ENCODE measurements at places on chromosomes 4 and X.

DNA sequence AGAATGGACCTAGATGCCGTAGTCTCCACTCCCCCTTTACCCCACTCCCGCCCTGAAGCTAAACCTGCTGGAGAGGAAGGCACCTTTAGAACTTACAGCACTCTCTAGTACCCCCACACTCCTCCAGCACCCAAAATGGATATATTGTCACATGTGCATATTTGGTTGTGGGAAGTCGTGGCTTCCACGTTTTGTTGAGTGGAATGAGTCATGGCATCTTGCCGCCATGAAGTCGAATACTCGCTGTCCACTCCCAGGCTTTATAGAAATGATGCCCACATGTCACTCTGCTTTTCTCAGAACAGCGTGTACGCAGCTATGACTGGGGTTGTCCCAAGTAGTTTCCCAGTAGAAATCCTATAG lies 545 bp downstream of the ABCE1 start:
- no peak for DNase-seq

DNA sequence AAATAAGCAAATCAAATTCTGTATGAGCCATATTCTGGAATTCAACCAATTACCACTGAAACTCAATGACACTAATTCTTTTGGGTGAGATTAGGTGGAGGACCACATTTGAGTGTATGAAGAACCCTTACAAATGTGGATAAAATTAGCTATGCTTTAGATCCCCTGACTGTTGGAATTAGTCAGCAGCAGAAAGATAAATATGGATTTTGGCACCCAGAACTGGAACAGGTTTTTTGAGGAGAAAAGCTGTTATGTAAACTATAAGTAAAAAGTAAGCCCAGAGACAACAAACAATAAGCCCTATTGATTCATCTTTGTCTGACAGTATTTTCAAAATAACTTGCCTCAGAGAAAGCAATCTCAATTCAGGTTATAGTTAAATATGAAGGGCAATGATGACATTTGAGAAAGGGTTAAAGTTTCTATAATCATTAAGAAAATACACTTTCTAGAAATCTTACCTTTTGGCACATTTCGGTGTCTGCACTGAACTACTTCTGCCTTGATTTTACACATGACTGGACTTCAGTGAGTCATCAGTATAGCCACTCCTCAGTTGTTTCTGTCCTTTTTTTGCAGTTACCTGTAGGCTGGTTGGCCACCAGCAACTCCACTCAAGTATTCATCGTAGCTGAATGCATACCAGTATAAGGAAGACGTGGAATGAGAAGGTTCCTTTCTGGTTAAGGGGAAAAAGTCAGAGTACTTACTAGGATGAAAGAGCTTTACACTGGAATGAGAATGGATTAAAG lies 80.0 kb downstream of the KCTD8 start:
- no peak for DNase-seq

- no peak for DNase-seq
Measured at GRCh38 chr4:42637867-42638266, 19.0 kb downstream of the ATP8A1 start.

- no peak for DNase-seq
Measured at GRCh38 chr4:76211769-76212708, 1.6 kb downstream of the SCARB2 start.

- DNase-seq, result no peak
Measured at GRCh38 chrX:1502241-1502640, 34.7 kb downstream of the P2RY8 start.

DNA sequence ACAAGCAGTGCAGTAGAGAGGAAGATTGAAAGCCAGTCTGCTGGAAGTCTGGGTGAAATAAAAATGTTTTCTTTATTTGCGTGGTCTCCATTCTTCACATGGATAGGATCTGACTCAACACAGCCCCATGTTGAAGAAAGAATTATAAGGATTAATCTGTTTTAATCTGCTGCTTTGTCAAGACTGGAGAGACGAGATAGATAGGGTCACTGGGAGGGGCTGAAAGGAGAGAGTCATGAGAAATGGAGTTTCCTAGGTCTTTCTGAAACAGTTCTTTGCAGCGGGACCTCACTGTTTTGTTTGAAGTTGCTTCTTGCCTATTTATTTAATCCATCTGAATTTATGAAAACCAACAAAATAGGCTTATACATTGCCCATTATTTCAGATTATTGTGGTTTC lies 32.4 kb upstream of the RHOH start:
- no peak for DNase-seq

- no peak for DNase-seq
Measured at GRCh38 chr4:1769692-1770091, 23.4 kb upstream of the FGFR3 start.

GRCh38 chrX:99394456-99394855 lies 1015.6 kb downstream of the PCDH19 start:
- no peak for DNase-seq

GRCh38 chrX:52933976-52934703 lies 24.2 kb downstream of the FAM156A start:
- no peak for DNase-seq

GRCh38 chr4:109025471-109026076 lies 262.7 kb upstream of the ETNPPL start:
- no peak for DNase-seq

- no peak for DNase-seq
Measured at GRCh38 chrX:24448762-24449250, 16.3 kb upstream of the PDK3 start.

- no peak for DNase-seq
Measured at GRCh38 chr4:8832113-8832915, 39.3 kb downstream of the HMX1 start.

DNA sequence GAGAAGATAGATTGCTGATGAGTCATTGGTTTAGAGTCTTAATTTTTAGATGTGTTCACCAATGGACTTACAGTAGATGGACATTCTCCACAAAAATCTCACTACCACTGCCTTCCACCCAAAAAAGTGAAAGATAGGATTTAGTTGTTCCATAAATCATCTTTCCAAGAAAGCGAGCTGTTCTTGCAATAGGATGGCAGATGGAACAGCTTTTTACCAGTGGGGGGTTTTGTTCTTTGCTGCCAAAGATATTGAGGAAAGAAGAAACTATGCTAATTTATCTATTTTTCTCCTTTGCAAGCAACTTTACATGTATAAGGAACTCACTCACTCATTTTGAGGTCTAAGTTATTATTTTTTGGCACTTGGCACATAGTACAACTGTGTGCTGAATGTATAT lies 109.5 kb downstream of the ADGRL3 start:
- DNase-seq, result no peak

DNA sequence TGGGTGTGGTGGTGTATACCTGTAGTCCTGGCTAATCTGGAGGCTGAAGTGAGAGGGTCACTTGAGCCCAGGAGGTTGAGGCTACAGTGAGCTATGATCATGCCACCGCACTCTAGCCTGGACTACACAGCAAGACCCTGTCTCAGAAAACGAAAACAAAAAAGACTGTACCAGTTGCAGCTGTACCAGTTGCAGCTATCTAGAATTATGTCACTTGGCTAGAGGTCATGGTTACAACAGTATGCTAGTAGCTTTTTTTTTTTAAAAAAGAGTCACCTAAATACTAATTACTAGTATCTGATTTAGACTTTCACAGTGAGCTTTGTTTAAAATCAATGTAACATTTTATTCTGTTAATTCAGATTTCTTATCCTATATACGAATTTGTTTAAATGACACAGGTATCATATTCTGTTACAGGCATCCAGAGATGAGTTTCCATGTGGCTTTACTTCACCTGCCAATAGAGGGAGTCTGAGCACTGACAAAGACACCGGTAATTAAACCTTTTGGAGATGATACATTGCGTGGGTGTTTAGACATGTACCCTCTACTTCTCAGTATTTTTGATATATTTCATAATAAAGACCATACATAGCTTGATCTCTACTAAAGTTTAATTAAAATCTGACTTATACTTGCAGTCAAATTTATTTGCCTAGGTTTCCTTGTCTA lies 100.2 kb upstream of the IL13RA1 start:
- DNase-seq, result no peak

DNA sequence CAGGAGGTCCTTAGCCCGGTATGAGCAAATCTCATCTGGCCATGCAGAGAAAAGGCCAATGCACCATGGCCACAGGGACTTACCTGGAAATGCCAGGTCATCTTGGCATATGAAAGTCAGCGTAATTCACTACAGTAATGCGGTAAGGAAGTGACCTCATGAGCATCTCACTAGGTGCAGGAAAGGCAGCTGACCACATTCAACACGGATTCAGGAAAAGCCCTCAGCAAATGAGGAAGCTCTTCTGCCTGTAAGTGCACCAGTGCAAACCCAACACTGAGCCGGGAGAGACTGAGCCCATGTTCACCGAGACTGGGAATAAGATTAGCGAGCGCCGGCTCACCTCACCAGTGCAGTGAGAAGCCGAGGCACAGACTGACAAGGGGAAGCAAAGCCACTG lies 23.7 kb downstream of the LRPAP1 start:
- DNase-seq, result no peak

GRCh38 chrX:152892999-152893891 lies 4.6 kb upstream of the ZNF185 start:
- DNase-seq, result no peak

- DNase-seq, result no peak
Measured at GRCh38 chrX:23644744-23645143, 22.5 kb upstream of the PRDX4 start.

GRCh38 chr4:4446434-4446833 lies 59.5 kb downstream of the NSG1 start:
- no peak for DNase-seq

DNA sequence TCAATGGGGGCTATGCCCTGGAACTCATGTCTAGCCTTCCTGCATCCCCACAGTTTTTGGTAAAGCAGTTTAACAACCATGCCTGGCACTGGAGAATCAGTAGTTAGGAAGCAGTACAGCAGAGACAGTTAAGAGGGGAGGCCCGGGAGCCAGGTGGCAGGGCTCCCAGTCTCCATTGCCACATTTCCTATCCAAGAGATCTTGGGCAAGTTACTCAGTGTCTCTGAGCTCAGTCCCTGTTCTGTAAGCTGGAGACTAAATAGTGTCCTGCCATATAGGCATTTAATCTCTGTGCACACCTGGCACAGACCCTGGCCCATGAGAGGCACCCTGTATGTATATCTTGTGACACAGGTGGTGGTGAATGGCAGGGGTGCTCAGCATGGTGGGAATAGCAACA lies 156.1 kb upstream of the EOLA2 start:
- DNase-seq, result no peak
